SK-MEL-5 (cell line): ENCODE measurements at places on chromosomes 1 and 21.

GRCh38 chr1:205122489-205122882 is 708 bp upstream of the RBBP5 start:
- DNase-seq, result no peak

DNA sequence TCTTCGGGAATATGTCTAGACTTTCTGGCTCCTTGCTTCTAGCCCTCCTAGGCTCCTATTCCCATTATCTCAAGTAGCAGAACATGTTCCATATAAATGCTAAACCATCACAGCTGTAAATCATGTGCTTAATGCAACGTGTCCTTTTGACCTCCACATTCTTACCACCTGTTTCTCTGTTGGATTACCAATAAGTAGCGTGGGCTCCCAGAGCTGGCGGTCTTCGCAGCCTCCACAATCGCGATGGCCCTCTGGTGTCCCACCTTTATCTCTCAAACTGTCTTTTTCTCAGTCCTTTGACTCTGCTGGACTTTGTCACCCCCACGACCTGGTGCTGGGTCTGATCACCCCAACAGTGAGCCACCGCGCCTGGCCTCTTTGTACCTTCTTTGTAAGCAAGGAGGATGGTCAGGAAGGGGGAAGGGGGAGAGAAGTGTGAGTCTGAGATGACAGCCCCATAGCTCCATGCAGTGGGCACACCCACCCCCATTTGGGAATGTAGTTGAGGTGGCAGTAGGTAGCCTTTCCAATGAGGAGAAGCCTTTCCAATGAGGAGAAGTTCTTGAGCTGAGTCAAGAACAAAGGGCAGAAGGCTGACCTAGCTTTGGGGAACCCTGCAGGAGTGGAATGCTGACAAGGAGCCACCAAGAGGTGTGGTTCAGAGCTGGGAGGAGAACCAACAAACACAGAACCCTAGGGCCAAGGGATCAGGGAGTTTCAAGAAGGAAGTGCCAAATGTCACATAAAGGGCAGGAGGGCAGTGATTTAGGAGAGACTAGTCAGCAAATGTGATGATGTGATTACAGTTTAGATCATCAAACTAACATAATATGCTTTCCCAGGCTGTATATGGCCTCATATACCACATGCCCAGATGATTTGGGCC is 14.2 kb downstream of the TRAF5 start:
- DNase-seq, result no peak

GRCh38 chr1:21261551-21262292 is 28.5 kb downstream of the ECE1 start:
- DNase-seq, result no peak

DNA sequence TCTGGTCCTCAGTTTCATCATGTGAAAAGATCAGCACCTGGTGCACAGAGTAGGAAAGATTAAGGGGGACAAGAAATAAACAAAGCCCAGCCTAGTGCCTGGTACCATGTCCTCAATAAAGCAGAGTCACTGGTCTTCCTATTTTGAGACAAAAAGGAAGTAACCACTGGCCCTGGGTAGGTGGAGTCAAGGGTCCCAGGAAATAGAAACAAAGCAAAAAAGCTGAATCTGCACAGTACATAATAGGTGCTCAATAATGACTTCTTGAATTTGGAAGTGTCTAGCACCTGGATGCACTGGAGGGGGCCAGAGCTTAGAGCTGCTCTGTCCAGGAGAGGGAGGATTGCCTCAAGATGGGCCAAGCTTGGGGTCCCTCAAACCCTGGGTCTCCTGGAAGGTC is 1.9 kb upstream of the EPHB2 start:
- no peak for DNase-seq

GRCh38 chr1:38577385-38577784 is 282.2 kb downstream of the RRAGC start:
- no peak for DNase-seq
